ENCODE measurements at places on chromosomes 5 and 9.

DNA sequence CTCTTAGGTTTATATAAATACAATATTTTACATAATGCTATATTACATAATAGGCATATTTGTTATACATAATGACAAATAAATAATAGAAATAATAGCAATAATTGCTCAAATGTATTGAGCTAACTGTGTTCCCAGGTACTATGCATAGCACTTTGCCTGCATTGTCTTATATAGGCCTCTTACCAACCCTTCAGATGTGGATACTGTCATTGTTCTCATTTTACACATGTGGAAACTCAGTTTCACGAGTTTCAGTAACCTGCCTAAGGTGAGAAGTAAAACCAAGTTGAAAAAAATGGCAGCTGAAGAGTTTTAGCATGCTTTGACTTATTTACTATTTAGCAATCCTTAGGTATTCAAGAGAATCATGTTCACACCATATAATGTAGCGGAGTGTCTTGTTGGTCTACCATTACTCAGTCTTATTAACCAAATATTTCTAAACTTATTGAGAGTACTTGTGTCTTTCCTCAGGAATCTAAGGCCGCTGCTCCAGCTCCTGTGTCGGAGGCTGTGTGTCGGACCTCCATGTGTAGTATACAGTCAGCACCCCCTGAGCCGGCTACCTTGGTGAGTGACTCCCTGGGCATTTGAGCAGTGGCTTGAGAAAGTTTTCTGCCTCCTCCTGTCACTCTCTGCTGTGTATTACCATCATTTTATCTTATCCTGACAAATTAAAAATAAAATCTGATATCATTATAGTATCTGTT, 57.5 kb downstream of the ERAP1 start:
- DNase-seq, result no peak

DNA sequence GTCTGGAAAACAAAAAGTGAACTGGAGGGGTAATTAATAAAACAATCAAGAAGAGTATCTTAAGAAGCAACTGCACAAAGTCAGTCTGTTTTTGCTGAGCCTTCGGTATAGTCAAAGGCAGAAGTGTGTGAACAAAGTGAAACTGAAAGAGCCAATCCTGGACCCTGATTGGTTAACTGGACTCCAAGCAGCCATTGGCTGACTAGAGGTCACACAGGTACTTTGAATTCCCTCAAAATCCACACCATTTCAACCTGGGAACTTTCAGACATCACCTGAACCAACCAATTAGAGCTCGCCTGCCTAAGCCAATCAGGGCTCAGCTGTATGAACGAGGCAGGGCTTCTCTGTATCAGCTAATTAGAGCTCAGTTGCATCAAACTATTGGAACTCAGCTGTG, 286.7 kb downstream of the TLE4 start:
- DNase-seq, result no peak

- no peak for DNase-seq
Measured at GRCh38 chr5:140588311-140589070, 23.9 kb downstream of the SLC35A4 start.

- DNase-seq, result no peak
Measured at GRCh38 chr5:58459146-58460001, 512 bp downstream of the PLK2 start.

GRCh38 chr5:133353741-133354140, 258.6 kb downstream of the FSTL4 start:
- no peak for DNase-seq

- no peak for DNase-seq
Measured at GRCh38 chr9:127212453-127212852, 52.1 kb upstream of the GARNL3 start.

GRCh38 chr9:38393128-38393796, 760 bp downstream of the ALDH1B1 start:
- no peak for DNase-seq

DNA sequence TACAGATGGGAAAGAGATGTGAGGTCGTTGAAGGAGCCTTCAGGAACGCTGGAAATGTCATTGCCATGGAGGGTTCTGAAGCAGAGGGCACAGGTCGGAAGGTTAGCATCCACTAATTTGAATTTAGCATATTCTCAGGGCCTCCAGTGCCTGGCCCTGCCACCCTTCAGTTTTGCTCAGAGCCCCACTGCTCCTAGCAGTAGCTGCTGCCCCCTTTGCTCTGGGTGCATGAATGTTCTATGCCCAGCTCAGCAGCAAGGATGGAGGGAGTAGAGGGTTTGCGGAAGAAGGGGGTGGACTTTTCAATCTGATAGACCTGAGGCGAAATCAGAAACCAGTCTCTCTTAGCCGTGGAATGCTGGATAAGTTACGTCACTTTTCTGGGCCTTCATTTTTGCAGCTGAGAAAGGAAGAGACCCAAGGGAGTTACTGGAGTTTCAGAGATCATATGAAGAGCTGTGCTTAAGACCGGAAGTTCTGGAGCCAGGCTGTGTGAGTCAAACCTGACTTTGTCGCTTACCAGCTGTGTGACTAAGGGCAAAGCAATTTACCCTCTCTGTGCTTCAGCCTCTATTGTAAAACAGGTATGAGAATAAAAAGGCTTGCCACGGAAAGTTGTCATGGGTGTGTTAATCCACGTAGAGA, 133.2 kb upstream of the PANK3 start:
- no peak for DNase-seq

DNA sequence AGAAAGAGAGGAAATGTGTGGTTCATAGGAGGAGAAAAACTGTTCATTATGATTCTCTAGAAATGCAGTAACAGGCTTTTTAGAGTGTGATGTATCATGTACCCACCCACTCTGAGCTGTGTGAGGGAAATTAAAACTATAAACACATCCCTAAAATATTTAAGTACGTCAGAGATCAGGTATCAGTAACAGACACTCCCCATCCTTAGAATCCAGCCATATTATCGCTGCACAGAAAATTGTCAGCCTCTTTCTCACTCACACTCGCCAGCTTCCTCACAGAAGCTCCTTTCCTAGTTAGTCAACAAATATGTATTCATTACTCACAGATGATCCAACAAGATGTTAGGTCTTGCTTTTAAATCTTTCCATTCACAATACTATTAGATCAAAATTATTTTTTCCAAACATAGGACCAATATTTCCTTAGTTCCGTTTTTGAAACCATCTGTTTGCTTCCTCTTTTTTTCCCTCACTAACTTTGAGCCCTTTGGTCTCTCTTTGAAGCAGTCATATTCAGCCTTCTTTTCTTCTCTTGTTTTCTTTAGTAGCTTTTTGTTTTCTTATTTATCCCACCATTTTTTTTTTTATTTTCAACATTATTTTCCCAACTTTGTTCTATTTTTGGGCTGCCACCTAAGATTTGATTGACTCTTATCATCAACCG, 13.6 kb upstream of the MAST4 start:
- DNase-seq, result no peak

All from iPS DF 6.9 (cell line).